ENCODE measurements at places on chromosomes 3 and 15. TPM values are rescaled to one million over a fixed set of nuclear protein-coding genes. Genes with fewer than 3 reads are reported as not detected.

DNA sequence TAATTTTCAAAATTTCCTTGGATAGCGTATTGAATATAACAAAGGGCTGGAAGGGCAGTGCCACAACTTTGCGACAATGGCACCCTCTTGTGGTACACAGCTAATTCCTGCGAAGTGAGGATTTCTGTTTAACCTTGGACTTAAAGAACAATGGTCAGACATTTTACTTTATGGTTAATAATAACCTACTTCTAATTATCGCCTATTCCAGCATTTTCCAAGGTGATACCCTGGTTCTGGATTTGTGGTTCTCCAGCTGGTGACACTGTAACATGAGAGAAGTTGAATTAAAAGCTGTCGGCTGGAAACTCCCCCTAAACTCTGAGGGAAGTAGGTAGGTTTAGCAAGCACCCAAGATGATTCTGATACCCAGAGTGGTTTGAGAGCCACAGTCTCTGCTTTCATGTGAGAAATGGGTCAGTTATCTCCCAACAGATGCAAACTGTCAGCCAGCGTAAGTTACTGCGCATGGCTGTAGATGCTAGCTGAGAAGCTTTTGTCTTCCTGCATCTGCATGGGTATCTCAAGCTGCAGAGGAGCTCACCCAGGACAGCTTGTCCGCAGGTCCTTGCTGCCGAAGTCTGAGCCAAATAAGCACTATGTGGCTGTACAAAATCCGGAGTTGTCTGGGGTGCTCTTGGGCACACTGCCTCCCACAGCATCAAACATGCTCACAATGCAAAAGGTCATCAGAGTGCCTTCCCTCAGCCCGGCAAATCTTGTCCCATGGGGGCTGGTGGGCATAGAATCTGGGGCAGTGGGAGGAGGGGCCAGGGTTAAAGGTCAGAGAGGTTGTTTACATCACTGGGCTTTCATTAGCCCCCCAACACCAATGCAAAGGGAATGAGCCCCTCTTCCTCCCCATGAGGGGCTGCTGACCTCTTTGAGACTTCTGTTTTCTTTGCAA is 6.6 kb upstream of the CHSY1 start:
- DNase-seq = peak; percentile 70
- H3K4me3 ChIP-seq = no peak overlapping the region
- H3K27me3 ChIP-seq = no peaks in the 10 kb centered on the region

Gene TEX9
- 7.9 TPM for total RNA-seq

Gene WDR49
- total RNA-seq = 0.78 TPM

DNA sequence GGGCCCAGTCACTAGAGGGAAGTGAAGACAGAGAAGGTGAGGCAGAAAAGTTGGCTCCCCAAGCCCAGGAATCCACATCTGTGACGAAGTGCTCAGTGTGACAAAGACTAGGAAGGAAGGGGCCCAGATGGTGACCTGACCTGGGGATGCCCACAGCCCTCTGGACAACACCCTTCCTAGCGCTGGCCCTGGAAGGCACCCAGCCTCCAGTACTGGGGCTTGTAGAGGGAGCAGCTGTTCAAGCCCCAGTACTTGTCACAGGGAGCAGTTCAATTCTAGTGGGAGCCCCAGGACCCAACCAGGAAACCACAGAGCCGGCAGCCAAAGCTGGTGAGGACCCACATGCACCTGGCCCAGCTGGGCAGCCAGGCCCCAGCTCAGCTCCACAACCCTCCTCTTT is 190.8 kb downstream of the XXYLT1 start:
- H3K27me3 ChIP-seq = no peaks in the 10 kb centered on the region
- H3K4me3 ChIP-seq = no peak overlapping the region
- H3K27ac ChIP-seq = peak overlapping the region; percentile 53

DNA sequence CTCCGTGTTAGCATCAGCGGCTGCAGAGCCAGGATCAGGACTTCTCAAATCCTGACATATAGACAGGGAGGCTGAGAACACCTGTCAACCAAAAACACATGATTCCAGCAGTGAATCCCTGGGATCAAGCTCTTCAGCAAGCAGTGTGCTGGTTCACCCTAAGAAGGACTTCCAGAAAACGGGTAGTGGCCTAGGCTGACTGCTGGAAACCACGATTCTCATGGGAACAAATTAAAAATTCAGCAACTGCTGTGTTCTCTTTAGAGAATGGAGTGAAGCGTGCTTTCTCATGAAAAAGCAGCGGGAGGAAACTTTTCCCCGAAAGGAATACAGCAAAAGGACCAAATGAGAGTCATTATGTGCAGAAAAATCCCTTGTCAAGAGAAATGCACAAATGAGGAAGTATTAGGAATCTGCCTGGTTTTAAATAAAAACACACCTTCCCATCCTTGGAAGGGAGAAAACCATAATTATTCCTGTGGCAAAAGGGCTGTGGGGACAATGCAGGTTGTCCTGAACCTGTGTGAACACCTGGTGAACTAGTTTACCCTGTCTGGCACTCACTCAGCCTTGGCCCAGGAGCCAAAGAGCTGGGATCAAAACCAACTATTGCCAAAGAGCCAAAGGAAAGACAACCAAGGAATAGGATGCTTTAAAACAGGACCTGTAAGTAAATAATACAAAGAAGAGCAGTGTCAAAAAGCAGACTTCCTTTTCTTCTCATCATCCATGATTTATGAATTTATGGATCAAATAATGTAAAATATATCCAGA is 13.4 kb downstream of the IL12A start:
- no peaks in the 10 kb centered on the region for H3K27me3 ChIP-seq
- DNase-seq = no peak
- H3K4me1 ChIP-seq = no peaks in the 10 kb centered on the region
- no peak overlapping the region for H3K27ac ChIP-seq
- no peak overlapping the region for H3K4me3 ChIP-seq

DNA sequence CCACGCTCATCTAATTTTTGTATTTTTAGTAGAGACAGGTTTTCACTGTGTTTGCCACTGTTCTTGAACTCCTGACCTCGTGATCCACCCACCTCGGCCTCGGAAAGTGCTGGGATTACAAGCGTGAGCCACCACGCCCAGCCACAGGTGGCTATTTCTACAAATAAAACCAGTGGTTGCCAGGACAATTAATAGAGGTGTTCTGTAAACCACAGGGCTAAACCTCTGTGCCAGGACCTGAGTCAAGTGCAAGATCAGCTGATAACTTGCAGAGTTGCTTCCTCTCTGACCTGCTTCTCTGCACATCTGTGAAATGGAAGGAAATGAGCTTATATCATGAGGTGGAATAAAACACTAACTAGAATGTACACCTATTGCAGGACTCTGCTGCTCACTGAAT is 72.8 kb downstream of the CD200R1L start:
- no peaks in the 10 kb centered on the region for H3K27me3 ChIP-seq
- H3K4me3 ChIP-seq = no peak overlapping the region
- DNase-seq = no peak
- no peak overlapping the region for H3K27ac ChIP-seq

Gene FXR1
- total RNA-seq = 89.5 TPM

DNA sequence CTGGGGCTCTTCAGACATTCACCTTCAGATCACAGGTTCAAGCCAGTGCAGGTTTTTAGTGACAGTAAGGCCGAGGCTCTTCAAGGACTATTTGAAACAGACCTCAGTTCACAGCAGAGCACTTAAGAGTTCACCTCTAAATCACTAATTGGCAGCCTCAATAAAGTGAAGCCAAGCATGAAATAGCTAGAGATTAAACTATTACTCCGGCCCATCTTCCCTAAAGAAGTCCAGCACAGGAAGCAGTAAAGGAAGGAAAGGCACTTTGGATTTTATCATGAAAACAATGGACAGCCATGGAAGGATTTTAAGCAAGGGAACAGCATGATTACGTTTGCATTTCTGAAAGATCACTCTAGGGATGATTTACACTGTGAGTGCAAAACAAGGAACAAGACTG is 27.6 kb upstream of the ARL6 start:
- DNase-seq = no peak
- no peaks in the 10 kb centered on the region for H3K27me3 ChIP-seq
- no peaks in the 10 kb centered on the region for H3K4me1 ChIP-seq
- no peak overlapping the region for H3K27ac ChIP-seq
- H3K36me3 ChIP-seq = no peaks in the 10 kb centered on the region

DNA sequence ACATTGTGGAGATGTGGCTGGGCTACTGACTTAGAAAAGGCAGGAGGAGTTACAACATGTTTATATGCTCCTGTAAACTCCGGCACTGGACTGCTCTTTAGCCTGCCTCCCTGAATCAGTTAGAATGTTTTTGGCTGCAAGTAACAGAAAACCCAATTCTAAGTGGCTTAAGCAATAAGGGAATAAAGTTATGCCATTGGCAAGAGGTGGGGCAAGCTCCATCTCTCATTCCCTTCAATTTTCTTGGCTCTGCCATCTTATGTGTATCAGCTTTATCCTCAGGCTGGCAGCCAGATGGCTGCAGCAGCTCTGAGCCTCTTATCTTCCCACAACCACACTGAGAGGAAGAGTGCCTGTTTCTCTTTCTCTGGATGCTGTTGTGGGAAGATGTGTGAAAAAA is 22.4 kb upstream of the MEIS2 start:
- H3K36me3 ChIP-seq = no peaks in the 10 kb centered on the region
- no peaks in the 10 kb centered on the region for H3K4me1 ChIP-seq
- H3K27ac ChIP-seq = no peak overlapping the region
- no peak overlapping the region for H3K4me3 ChIP-seq
- DNase-seq = no peak

Gene MLF1
- total RNA-seq = 4.3 TPM

DNA sequence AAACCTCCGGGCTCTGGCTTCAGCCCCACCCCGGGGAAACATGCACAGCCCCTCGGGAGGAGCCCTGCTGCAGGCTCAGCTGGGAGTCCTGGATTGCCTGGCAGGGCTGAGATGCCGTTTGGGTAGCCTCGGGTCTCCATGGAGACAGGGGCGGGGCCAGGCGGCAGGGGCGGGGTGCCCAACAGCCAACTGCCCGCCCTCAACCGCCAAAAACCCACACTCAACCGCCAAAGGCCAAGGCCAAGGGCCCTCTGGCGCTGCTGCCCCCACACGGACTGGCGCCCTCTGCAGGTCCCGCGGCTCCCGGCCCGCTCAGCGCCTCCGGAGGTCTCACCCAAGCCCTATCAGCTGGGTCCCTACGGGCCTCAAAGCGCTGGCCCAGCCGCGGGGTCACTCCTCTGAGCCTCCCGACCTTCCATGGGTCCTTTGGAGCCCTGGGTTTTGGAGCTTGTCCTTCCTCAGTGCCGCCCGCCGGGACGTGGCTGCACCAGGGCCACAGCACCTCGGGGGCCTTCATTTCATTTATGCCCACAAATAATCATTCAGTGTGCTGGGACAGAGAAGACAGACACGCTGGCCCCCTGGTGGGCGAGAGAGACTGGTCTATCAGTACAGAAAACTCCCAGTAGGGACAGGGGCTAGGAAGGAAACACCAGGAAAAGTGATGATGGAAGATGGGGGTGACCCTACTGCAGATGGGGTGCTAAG is 33.5 kb upstream of the ACAD9 start:
- DNase-seq = peak; percentile 81
- no peaks in the 10 kb centered on the region for H3K27me3 ChIP-seq
- H3K4me1 ChIP-seq = peaks cover 10% of the 10 kb centered on the region
- no peak overlapping the region for H3K27ac ChIP-seq
- H3K4me3 ChIP-seq = no peak overlapping the region
- H3K36me3 ChIP-seq = no peaks in the 10 kb centered on the region

DNA sequence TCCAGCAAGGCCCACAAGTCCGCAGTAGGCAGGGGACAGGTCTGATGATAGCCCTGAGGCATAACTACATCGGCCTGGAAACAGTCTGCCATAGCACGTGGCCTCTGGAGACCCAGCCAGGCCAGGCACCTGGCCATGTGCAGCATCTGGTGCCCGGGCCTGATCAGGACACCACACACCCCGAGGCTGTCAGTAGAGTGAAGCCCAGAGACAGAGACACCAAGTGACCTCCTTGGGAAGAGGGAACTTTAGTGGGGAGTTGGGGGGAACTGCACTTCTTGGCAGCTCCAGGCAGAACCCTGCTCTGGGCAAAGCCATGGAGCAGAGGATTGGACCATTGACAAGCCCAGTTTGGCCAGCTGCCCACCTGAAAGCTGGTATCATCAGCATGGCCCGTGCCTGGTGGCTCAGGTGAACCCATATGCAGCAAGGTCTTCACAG is 1.2 kb downstream of the SHISA5 start:
- peak; percentile 60 for DNase-seq
- no peak overlapping the region for H3K4me3 ChIP-seq
- peak overlapping the region; percentile 67 for H3K27ac ChIP-seq
- H3K27me3 ChIP-seq = no peaks in the 10 kb centered on the region
- H3K4me1 ChIP-seq = peaks cover 31% of the 10 kb centered on the region
- H3K36me3 ChIP-seq = no peaks in the 10 kb centered on the region

- H3K36me3 ChIP-seq = no peaks in the 10 kb centered on the region
- H3K4me3 ChIP-seq = no peak overlapping the region
- peaks cover 4% of the 10 kb centered on the region for H3K4me1 ChIP-seq
- no peak for DNase-seq
These were observed 65.3 kb upstream of the SNRK start for GRCh38 chr3:43221076-43221475.

DNA sequence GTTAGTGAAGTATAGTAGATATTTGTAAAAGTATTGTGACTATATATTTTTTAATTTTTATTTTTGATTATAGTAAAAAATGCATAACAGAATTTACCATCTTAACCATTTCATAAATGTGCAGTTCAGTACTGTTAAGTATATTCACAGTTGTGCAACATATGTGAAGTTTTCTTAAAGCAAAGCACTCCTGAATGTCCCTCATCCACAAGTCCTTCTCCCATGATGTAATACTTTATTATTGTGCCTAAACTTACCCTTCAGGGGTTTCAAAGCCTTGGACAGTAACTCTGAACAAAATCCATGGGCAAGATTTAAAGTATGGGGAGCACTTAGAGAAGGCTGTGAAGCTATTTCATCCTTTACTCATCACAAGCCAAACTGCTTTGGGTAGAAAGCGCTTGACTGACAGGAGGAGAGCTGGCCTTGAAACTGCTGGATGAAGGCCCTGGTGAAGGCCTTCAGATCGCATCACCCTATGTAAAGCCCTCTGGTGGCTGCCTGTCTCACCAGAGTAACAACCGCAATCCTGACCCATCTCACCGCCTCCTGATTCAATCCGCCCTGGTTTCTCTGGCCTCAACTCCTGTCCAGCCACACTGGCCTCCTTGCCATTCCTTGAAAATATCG is 28.0 kb downstream of the LSM3 start:
- DNase-seq = no peak
- H3K27ac ChIP-seq = no peak overlapping the region
- H3K4me1 ChIP-seq = peaks cover 28% of the 10 kb centered on the region
- H3K27me3 ChIP-seq = no peaks in the 10 kb centered on the region
- no peak overlapping the region for H3K4me3 ChIP-seq

GRCh38 chr15:91889111-91889815 is 35.8 kb downstream of the SLCO3A1 start:
- H3K4me3 ChIP-seq = no peak overlapping the region
- H3K27me3 ChIP-seq = no peaks in the 10 kb centered on the region
- H3K36me3 ChIP-seq = no peaks in the 10 kb centered on the region

DNA sequence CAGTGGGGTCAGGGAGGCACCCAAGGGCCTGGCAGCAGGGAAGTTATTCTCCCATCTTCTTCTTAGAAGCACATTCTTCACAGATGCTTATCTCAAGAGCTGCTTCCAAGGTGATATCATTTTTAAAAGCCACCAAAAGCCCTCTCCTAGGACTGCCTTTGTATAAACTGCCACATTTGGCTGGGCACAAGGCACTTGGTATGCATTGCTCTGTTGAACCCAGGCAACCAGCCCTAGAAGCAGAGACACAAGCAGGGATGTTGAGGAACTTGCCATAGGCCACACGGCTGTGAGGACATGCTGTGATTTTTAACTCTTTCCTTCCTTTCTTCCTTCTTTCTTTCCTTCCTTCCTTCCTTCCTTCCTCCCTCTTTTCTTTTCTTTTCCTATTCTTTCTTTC is 7.4 kb upstream of the SLC6A1 start:
- no peaks in the 10 kb centered on the region for H3K36me3 ChIP-seq
- H3K27ac ChIP-seq = no peak overlapping the region
- no peak overlapping the region for H3K4me3 ChIP-seq
- no peak for DNase-seq

All from body of pancreas (tissue), 4 donors.